Left hindlimb (tissue), 1 donor: ENCODE measurements at places on chromosomes 7 and 10.

GRCh38 chr7:137985897-137986251 is 16.0 kb downstream of the CREB3L2 start:
- no peak for DNase-seq

DNA sequence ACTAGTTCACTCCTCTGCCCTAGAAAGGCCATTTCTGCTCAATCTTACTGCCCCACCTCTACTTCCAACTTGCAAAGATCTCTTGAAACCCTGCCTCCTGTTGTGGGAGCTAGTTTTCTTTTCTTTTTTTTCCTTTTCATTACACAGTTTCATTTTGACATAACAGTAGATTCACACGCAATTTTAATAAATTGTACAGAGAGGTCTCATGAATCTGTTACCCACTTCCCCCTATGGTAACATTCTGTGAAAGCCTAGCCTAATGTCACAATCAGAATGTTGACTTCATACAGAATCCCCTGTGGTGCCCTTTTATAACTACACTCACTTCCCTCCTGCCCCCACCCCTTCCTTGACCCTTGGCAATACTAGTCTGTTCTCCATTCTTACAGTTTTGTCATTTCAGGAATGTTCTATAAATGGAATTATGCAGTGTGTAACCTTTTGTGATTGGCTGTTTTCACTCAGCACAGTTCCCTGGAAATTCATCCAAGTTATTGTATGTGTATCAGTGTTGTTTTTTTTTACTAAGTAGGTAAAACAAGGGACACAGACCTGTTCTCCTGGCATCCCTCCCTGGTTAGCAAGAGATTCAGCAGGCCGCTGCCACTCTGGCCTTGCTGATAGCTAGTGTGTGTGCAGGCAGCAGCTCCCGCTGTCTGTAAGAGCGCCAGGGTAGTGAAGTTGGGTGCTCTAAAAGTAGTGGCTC is 21.5 kb downstream of the CHST3 start:
- DNase-seq = peak; percentile 46

DNA sequence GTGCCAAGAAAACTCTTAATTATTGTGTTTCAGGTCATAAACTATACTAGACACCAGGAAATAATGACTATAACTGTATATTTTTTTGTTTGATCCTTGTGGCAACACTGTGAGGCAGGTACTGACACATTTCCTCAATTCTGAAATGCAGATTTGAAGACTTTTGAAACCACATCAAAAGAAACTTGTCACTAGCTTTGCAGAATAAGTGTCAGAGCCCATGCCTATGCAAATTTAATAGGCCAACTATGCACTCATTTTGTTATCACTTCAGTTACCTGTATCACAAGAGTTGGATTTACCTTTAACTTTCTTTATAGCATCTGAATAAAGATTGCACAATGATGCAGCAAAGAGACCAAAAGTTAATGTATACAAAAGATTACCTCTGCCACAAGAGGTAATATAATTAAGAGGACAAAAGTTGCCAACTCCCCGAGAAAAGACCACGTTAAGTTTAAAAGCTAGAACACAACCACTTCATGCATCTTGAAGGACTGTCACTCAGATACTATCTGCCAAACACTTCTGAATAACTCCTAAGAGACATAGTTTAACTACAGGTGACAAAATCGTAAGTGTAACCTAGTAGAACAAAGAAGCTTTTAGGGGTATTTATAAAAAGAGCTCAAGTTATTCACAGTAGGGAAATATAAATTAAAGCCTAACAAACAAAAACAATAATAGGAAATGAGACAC is 80.5 kb downstream of the ELAPOR2 start:
- no peak for DNase-seq

- DNase-seq = no peak
Measured at GRCh38 chr7:67870396-67870795, 873.8 kb downstream of the TYW1 start.

- peak; percentile 36 for DNase-seq
Measured at GRCh38 chr7:151439855-151440798, at the start of gene CRYGN. Gene CRYGN, minus strand, starts transcription at chr7:151440141. Its CDS starts 224 bp downstream, at chr7:151439917.

DNA sequence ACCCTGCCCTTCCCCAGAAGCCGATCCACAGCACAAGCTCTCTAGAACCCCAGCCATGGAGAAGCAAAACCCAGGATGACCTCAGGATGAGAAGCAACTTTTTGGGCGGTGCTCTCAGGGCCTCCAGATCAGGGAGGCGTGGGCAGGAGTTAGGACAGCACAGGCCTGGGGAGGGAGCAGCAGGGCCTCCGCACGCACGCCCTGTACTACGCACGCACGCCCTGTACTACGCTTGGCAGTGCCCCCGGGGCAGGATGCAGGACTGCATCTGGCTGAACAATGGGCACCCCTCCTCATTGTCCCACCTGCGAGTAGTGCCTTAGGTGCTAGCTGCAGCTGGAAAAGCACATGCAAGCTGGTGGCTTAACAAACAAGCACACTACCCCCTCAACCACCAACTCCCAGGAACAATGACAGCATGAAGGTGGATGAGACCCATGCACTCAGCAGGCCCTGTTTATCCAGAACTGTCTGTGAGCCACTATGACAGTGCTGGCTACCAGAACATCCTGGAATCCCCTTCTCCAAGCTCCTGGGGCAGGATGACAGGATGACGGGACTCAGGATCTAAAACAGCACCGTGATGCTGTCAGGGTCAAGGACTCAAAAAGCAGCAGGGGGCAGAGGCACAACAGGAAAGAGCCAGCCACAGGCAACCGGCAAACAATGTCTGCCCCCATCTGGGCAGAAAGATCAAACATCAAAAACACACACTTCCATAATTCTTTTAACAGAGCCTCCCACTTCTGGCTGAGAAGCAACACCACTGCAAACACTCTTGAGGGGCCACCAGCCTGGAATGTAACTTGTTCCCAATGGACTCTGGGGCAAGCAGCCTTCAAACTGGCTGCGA is 11.8 kb downstream of the PODXL start:
- DNase-seq = no peak

GRCh38 chr10:15505329-15505728 is 134.2 kb upstream of the FAM171A1 start:
- DNase-seq = no peak

GRCh38 chr7:128309124-128309523 is 34.6 kb downstream of the RBM28 start:
- no peak for DNase-seq

DNA sequence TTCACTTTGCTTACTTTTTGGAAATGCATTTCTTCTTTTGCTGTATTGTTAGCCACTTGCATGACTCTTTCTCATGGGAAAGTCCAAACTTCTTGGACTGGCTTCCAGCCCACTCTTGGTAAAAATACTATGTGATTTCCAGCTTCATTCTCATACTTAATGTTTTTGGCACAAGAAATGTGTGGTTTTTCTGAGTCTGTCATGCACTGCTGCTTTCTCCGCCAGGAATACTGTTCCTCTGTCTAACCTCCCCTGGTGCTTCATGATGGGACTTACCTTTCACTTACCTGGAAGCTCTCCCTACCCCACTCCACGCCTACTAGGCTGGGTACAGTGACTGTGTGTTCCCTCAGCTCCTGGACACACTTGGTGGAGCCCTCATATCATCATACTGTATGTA is 18.7 kb downstream of the MGAM2 start:
- DNase-seq = no peak
